ENCODE measurements at places on chromosomes 6 and 20. TPM values are rescaled to one million over a fixed set of nuclear protein-coding genes. Genes with fewer than 3 reads are reported as not detected.

Gene IFNGR1
- total RNA-seq, result 34.2 TPM

DNA sequence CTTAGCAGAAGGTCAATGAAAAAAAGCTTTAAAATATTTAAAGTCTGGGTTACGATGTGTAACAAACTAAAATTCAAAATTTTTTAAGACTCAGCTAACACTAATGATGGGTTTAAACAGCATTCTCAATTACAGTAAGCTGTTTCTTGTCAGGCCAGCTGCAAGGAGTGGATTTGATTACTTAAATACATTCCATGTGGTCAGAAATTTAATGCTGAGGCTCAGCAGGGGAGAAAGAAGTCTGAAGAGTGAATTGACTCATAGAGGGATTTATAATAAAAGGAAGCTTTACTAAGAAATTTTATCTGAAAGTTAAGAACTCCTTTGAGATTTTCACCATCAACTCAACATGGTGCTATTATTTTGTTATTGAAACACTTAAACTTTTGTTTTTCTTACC, 398.6 kb downstream of the KHDRBS2 start:
- DNase-seq, result no peak

Gene IL17F
- total RNA-seq, result not detected

GRCh38 chr6:107080036-107080435, 35.3 kb downstream of the BEND3 start:
- DNase-seq, result no peak

Gene GSTA2
- not detected for total RNA-seq

DNA sequence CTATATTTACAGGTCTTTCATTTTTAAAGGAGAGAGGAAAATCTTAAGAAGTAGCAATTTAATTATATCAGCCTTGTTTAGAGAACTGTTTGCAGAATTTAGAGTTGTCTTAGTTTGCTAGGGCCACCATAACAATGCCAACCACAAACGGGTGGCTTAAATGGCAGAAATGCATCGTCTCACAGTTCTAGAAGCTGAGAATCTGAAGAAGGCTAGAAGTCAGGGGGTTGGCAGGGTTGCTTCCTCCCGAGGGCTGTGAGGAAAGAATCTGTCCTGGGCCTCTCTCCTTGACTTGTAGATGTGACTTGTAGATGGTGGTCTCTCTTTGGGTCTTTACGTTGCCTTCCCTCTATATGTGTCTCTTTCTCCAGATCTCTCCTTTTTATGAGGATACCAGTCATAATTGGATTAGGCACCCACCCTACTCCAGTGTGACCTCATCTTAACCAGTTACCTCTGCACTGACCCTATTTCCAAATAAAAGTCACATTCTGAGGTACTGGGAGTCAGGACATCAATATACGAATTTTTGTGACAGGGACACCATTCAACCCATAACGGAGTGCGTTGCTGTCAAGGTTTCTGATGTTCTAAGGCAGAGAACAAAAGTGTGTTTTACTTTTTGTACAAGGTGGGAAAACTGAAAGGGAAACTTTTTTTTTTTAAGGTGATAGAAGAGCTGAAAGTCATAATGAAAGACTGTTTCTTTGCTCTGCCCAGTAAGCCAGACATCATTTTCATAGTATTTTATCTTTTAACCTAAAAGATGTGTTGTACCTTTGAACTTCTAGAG, 84.4 kb downstream of the SAMD3 start:
- DNase-seq, result no peak

DNA sequence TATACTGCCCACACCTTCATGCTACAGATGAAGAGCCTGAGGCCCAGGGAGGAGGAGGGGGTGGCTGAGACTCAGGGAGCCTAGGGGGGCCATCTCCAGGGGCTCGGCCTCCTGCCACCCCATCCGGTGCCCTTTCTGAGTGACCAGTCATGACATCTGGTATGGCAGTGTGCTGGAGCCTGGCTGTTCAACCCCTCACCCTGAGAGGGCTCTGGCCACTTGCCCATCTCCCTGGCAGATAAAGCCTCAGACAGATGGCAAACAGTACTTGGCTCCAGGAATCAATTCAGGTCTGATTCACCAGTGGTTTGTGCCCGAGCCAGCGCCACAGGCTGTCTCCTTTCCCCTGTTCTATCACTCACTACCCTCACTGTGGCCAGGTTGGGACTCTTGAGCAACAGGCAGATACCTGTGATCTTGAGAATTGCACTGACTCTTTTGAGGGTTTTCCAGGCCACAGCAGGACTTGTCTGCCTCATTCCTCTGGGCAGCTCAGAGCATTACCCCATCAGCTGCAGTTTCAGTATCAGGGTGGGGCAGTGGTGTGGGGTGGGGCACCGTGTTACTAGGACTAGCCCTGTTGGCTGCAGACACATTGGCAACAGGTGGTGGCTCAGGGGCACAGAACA, 22.8 kb downstream of the SRSF3 start:
- no peak for DNase-seq

Gene IMPG1
- total RNA-seq, result not detected

- no peak for DNase-seq
Observed at GRCh38 chr20:3309226-3309625, 70.2 kb upstream of the SLC4A11 start.

DNA sequence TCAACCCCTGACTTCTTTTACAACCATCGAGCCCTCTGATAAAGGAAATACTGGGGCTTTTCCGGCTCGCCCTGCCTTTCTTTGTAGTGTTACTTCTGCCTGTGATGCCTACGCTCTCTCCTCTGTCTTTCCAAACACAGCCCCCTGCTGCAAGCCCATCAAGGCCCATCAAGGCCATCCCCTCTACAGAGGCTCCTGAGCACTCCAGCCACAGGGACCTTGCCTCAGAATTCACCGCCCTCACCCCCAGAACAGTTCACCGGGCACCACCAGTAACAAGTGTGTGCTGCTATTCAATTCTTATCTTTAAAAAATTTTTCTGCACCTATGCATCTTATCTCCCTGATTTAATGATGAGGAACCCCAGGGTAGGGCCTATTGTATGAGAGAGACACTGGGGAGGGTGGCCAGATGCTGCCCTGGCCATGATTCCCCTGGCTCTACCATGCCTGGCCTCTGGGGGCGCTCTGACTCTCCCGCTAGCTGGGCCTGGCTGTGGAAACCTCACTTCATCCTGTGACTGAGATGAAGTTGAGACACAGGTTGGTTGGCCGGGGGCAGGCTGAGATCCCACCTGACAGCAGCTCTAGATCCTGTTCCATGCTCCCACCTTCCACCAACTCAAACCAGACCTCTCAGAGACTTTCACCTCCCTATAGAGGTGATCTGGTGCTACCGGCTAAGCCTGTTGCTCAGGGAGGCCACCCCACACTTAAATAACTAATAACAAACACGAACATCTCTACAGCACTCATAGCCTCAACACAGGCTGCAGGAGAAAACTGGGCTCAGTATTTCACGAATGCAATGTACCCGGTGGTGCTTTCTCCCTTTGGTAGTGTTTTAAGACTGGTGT, 19.2 kb upstream of the GLP1R start:
- DNase-seq, result no peak

Gene TSHZ2
- total RNA-seq, result not detected

DNA sequence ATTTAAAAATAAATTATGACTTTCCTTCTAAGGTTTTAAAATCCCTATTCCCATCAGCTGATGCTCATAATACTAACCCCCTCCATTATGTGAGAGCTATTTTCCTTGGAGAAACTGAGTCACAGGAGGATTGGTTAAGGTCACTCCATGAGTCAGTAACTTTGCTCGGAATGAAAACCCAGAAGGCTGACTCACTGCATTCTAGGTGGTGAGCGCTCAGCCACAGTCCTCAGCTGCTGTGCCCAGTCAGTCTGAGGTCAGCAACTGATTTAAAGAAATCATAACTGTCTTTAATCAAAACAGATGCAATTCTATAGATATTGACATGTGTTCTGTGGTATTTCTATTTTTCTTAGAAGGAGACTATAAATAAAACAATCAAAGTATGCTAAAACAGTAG, 359.2 kb downstream of the GJA1 start:
- DNase-seq, result peak; percentile 97

DNA sequence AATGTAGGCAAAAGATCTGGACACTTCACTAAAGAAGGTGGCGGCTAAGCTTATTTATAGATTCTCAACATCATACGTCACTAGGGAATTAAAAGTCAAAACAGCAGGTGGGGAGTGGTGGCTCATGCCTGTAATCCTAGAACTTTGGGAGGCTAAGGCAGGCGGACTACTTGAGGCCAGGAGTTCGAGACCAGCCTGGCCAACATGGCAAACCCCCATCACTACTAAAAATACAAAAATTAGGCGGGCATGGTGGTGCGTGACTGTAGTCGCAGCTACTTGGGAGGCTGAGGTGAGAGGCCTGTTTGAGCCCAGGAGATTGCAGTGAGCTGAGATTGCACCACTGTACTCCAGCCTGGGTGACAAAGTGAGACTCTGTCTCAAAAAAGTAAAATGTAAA, 74.6 kb downstream of the GPX5 start:
- no peak for DNase-seq

Gene WFDC2
- not detected for total RNA-seq

GRCh38 chr20:54654450-54654849, 179.1 kb downstream of the DOK5 start:
- no peak for DNase-seq

DNA sequence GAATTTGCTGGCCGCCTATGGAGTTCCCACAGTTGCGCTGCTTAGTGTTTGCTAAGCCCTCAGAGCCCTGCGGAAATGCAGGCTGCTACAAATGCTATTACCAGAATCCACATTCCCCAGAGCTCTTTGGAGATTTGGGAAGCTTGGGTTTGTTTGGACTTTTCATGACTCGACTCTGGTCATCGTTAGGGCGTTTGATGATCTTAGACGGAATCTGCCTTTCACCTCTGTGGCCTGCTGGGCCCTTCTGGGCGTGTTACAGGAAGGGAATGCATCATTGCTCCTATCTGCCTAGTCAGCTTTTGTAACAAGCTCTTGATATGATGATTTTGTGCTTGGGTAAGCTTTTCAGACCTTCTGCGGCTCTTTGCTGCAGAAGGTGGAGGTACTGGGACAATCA, 50.8 kb downstream of the EYA2 start:
- DNase-seq, result peak; percentile 30

GRCh38 chr6:105484238-105485161, 81.6 kb upstream of the PREP start:
- peak; percentile 55 for DNase-seq

- DNase-seq, result peak; percentile 31
Observed at GRCh38 chr6:108074057-108074358, 533 bp downstream of the OSTM1 start.

Gene POU5F1
- total RNA-seq, result not detected

Gene ORC3
- total RNA-seq, result 33.1 TPM

DNA sequence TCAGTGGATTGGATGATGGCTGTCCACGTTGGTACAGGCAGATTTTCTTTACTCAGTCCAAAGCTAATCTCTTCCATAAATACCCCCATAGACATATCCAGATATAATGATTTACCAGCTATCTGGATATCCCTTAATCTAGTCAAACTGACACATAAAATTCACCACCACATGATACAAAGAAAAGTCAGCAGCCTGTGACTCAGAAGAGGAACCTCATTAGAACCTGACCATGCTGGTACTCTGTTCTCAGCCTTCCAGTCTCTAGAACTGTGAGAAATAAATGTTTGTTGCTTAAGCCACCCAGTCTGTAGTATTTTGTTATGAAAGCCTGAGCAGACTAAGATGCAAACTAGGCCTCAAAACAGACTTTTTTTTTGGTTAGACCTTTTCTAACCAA, 431.3 kb upstream of the RNF217 start:
- DNase-seq, result no peak

GRCh38 chr6:135329851-135330803, 149.0 kb downstream of the MYB start:
- DNase-seq, result no peak

- no peak for DNase-seq
Observed at GRCh38 chr6:47681201-47681990, 17.0 kb upstream of the ADGRF4 start.

Gene WFDC5
- not detected for total RNA-seq

- DNase-seq, result no peak
Observed at GRCh38 chr6:56400273-56400672, 152.9 kb upstream of the COL21A1 start.

- DNase-seq, result no peak
Observed at GRCh38 chr20:57391439-57392301, 474 bp downstream of the RBM38 start.

Gene EYA4
- total RNA-seq, result 11.9 TPM

Gene PNPLA1
- total RNA-seq, result not detected

DNA sequence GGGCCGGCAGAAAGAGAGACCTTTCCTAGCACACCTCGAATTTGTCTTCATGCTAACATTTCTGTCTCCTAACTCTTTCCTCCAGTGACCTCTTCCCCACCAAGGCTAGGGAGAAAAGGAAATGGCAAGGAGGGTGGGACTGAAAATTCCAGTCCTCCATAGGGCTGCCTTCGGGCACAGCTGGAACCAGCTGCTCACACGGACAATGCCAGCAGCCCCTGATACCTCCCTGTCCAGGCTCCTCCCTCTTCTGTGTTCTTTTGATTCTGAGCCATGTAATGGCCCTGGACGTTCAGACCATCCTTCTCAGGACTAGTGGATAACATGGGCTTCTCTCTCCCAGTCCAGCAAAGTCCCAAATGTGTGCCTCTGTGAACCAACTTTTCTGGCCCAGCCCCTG, 29.1 kb upstream of the PHACTR3 start:
- DNase-seq, result no peak

Gene MICA
- 52.2 TPM for total RNA-seq

- DNase-seq, result no peak
Observed at GRCh38 chr6:25112322-25112773, 166.8 kb upstream of the CARMIL1 start.

DNA sequence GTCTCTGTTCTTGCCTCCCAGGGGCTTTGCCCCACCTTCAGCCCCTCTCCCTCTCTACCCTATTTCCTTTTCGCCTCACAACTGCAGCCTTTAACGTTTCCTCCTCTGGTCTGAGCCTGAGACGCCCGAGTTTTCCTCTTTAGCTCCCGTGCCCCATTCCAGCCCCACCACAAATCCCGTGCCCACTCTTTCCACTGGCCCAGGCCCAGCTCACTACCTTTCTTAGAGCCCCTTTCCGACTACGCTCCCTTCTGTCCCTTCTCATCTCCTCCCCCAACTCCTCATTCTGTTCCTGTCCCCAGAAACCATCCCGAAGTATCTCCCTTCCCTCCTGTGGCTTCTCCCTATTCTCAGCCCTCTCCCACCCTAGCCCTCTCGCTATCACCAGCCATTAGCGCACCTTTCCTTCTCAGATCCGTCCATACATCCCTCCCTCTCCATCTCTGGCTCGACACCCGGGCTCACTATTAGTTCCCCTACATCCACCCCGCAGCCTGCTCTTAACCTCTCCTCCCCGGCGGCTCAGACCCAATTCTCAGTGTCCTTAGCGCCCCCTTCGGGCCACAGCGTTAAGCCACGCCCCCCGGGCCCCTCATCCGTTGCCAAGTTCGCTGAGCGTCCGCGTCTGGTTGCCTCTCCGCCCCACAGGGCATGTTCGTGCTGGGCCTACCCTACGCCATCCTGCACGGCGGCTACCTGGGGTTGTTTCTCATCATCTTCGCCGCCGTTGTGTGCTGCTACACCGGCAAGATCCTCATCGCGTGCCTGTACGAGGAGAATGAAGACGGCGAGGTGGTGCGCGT, 2.7 kb downstream of the SLC32A1 start:
- DNase-seq, result no peak
